ENCODE measurements at places on chromosomes 2 and 18.
A peak's percentile ranks its signal among the peaks of the same experiment; 100 is the strongest.

GRCh38 chr2:236250909-236251579 is 13.2 kb downstream of the ASB18 start:
- DNase-seq: no peak

- DNase-seq: no peak
Measured at GRCh38 chr2:140601342-140601741, 1529.5 kb downstream of the LRP1B start.

- DNase-seq: no peak
Measured at GRCh38 chr2:217834057-217834620, 168.7 kb downstream of the TNS1 start.

DNA sequence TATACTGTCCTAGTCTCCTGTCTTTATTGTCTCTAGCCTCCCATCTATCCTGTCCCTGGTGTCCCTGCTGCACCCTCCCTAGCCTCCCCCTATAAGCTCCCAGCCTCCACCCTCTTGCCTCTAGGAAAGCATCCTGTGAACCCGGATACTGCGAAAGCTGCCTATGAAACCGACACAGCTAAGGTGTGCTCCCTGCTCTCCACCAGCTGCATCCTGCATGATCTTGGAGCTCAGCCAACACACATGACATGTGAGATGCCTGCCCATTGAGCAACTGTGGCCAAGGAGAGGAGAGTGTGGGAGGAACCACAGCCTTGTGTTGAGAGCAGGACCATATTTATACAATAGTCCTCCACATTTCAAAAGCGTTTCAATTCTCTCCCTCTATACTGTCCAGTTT is 187.1 kb downstream of the ZBTB7C start:
- DNase-seq: peak; percentile 82

DNA sequence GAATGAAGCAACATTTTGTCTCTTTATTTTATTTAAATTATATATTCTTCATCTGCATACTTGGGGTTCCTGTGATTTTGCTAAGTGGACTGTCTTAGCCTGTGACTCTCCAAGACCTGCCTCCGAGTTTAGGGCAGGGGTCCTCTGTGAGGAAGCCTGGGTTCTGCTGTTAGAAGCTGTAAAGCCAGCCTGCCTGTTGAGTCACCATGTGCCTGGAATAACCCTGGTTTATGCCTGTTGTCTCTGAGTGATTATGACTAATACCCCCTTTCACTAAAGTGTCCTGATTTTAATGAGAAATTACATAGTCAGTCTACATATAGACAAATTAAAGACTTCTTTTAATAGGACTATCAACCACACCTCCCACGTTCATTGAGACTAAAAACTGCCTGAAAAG is 369.1 kb downstream of the ZNF521 start:
- no peak for DNase-seq

DNA sequence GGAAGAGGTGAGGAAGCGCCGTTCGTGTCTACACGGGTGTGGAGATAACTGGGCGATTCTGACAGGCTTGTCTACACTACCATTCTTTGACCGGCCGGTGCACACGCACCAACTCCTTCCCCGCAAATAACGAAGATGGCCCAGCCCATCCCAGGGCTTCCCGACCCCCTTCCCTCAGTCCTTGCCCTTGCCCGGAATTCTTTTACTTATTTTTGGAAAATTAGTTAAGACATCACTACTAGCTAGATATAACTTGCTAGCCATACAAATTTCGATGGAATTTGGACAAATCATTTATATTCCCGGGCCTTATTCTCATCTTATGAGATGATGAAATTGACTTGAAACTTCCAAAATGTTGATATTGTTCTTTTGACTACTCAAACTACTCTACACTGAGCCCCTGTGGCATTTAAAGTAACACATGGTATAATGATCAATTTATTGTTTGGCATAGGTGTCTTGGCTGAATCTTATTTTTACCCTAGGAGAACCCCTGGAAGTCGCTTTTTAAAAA is 1.3 kb downstream of the ERICH2 start:
- peak; percentile 1 for DNase-seq

DNA sequence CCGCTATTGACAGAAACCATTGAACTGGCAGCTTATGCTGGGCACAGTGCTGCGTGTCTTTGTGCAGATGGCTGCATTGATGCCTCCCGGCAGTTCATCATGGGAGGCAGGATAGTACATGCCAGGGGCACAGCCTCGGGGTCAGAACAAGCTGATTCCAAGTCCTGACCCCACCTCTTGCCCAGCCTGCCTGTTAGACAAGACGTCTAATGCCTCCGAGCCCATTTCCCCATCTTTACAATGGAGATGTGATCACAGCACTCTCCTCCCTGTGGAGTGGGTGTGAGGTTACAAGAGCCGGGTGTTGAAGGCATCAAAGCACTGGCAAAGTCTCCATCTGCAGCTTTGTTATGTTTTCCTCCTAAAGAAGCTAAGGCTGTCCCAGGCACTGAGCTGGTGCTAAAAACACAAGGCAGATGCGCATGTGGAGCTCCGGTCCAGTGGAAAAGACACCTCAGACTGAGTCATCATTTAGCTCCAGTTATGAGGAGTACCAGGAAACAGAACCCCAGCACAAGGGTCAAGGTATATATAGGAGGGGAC is 125.7 kb upstream of the EPAS1 start:
- DNase-seq: peak; percentile 92

GRCh38 chr2:175080479-175080878 is 75.3 kb upstream of the CHN1 start:
- DNase-seq: no peak
